ENCODE measurements at places on chromosomes 4 and X. TPM values are rescaled to one million over a fixed set of nuclear protein-coding genes. Genes with fewer than 3 reads are reported as not detected.

Gene NXF2
- total RNA-seq = not detected

Gene ABCG2
- total RNA-seq = 0.82 TPM

Gene ZCCHC12
- 2.1 TPM for total RNA-seq

Gene SCML2
- 8.2 TPM for total RNA-seq

Gene ZCCHC18
- 4.7 TPM for total RNA-seq

Gene HSFX2
- not detected for total RNA-seq

Gene RASSF6
- 1.5 TPM for total RNA-seq

Gene MGAT4D
- not detected for total RNA-seq

Gene NHS
- 6.0 TPM for total RNA-seq

Data from mesothelial cell of epicardium (in vitro differentiated cells).